ENCODE measurements at places on chromosomes 16 and 17. TPM values are rescaled to one million over a fixed set of nuclear protein-coding genes. Genes with fewer than 3 reads are reported as not detected.

GAS7 gene
- 0.39 TPM for total RNA-seq

HOXB6 gene
- total RNA-seq: not detected

CDH16 gene
- total RNA-seq: 0.11 TPM

BICDL2 gene
- total RNA-seq: not detected

MTSS2 gene
- 66.7 TPM for total RNA-seq

SCIMP gene
- total RNA-seq: not detected

LRRC37A gene
- 3.7 TPM for total RNA-seq

EVPL gene
- total RNA-seq: 33.3 TPM

TP53TG3 gene
- not detected for total RNA-seq
